ENCODE measurements at places on chromosomes 3 and 15.

DNA sequence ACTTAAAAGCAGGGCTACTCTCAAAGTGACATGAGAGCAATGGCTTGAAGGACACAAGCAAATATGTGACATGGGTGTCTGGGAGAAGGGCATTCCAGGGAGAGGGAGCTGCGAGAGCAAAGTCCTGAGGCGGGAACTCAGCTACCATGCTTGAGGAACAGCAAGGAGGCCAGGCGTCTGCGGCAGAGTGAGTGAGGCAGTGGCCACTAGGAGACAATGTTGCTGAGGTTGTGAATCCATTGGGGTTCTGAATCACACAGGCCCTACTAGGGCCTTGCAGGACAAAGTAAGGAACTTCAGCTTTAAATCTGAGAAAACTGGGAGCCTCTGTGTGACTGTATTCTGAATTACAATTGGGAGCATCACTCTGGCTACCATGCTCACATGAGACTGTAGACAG is 94.1 kb upstream of the PRICKLE2 start:
- DNase-seq: no peak

- no peak for DNase-seq
Observed at GRCh38 chr3:184491867-184492615, 69.5 kb upstream of the EPHB3 start.

DNA sequence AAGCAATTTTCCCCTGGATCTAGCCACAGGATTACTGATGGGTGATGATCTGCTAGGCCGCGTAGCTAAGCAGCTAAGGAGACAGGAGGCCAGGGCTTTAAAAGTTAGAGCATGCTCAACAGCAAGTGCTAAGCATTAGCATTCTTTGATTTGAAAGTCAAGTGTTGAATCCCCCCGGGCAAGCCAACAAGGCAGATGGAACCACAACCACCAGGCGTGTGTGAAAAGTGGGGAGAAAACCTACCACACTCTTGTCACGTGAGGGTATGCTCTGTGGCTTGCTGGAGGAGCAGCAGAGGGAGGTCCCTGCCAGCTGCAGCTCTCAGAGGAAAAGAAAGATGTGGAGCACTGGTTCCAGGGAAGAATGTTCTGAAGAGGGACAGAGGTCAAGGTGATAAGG is 20.9 kb downstream of the SLC51A start:
- no peak for DNase-seq

DNA sequence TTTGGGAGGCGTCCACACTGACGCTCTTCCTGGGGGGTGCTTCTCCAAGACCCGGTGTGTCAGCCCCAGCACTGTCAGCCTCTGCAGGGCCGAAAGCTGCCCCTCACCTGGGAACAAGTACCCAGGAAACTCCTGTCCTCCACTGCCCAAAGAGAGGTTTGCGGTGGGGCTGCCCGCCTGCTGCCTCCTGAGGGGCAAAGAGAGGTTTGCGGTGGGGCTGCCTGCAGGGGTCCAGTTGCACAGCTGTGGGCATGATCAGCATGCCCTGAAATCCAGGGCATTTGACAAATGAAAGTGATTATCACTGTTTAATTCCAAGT is 15.1 kb upstream of the SNRPA1 start:
- no peak for DNase-seq

GRCh38 chr3:177804646-177805045 is 607.4 kb upstream of the TBL1XR1 start:
- no peak for DNase-seq

- DNase-seq: no peak
Observed at GRCh38 chr3:123075359-123075758, 8.5 kb downstream of the PDIA5 start.
